Stimulated activated CD8-positive, alpha-beta memory T cell treated with anti-CD3 and anti-CD28 coated beads, Interleukin-2, amount 100 ng/mL, for 1 hour (primary cell): ENCODE measurements at places on chromosomes 7 and 10.
A peak's percentile ranks its signal among the peaks of the same experiment; 100 is the strongest.

- DNase-seq: no peak
Observed at GRCh38 chr7:69448071-69448470, 150.2 kb upstream of the AUTS2 start.

- DNase-seq: no peak
Observed at GRCh38 chr10:100516847-100517246, 2.8 kb downstream of the SEC31B start.

DNA sequence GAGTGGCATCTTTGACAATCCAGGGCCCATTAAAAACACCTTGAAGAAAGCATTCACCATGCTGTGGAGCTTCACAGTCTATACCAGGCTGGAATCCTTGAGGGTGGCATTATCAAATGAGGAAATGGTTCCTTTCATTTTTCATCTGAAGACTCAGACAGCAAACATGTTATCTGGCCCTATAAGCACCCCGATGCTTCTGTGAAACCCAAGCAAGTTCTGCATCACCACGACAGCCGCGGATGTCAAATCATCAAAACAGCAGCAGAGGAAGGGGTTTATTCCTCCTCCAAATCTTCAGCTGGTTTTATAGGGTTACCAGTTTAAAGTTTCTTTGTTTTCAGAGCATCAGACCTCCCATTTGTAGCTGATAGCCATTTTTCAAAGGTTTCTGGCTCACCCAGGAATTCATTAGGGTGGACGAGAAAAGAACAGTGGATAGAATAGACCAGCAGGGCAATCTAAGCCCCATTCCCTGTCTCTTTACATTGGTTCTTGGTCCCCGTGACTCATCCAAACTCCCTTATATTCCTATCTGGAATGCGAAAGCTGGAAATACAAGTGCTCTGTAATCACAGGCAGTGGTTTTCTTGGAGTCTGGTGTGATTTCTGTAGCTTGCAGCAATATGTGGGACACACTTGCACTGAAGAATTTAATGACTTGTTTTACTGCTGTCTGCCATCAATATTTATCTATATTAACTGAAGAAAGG lies 217.9 kb downstream of the SKAP2 start:
- DNase-seq: no peak

DNA sequence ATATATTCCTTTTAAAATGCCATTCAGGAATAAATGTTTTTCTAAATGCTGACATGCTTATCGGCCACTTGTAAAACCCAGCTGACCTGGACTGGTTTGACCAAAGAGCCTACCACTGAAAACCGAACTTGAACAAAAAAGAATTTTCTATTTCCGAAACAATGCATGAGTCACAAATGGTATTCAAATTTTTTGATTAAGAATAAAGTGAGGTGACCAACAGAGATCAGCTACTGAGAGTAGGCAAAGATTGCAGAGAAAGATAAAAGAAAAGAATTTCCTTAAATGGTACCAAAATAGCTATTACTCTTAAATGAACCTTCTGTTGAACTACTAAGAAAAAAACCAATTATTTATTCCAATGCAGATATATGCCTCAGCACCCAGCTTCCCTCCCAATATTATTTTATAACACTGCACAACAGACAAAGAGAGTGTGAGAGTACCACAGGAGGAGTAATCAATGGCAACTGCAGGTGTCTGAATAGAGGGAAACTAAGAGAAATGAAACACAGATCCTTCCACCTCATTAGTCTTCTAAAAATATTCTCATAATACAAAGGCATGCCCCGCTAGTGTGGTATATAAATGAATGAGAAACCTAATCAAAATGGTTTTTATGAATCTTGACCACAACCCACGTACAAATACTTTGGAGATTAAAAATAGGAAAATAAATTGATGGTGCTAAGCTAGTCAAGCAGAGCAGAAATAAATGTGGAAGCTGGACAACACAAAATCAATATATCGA lies 20.1 kb downstream of the OSBPL3 start:
- no peak for DNase-seq

GRCh38 chr7:40579401-40579800 lies 444.6 kb downstream of the SUGCT start:
- DNase-seq: no peak

DNA sequence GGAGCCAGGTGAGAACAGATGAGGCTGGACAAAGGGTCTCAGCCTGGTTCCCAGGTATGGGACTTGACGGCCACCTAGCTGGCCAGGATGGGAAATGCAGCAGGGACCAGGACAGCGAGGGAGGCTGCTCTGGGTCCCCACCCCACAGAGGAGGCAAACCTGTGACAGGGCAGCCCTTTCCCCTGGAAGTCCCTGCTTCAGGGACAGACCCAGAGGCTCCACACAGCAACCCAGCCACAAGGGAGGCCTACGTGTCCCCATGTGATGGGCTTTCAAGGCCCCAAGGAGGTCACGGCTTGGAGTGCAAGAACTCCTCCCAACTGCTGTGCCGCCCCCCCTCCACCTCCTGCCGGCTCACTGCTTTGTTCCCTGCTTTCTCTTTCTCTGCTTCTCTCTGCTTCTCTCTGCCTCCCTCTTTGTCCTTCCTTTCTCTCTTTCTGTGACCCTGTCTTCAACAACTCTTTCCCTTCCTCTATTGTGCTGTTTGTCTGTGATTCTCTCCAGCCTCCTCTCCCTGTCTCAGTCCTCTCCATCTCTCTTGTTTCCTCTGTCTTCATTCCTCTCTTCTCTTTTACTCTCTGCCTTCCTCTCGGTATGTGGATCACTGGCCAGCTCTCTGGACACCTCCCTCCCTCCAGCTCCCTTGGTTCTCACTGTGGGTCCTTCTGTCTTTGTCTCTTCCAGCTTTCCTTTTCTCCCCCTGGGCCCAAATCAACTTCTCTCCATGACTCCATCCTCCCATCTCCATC lies 9.6 kb upstream of the EIF5AL1 start:
- DNase-seq: no peak

DNA sequence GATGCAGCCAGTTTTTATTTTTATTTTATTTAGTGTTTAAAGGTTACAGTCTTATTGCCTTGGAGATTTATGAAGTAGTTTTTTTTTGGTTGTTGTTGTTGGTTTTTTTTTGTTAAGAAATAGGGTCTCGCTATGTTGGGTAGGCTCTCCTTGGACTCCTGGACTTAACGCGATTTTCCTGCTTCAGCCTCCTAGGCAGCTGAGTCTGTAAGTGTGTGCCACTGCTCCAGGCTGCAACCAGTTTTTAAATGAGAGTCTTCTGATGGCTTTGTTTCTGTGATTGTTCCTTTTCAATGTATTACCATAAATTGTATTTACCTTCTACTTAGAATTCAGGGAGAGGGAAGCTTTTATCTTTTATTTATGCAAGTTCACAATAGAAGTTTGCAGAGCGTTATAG lies 62.8 kb downstream of the BICC1 start:
- no peak for DNase-seq

DNA sequence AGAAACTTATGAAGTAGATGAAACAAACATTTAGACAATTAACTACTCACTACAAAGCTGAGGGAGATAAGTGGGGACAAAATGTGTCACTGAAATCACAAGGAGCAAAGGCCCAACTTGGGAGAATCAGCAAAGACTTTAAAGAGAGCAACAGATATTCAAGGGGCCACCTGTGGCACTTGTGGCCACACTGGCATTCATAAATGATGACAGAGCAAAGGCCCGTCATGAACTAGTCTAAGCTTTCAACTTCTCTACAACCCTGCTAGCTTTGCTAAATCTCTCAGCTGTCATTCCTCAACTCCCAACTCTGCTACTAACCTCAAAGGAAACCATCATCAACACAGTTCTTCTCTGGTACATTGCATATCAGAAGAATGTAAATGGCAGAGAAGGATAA lies 178.4 kb downstream of the CPEB3 start:
- DNase-seq: no peak

DNA sequence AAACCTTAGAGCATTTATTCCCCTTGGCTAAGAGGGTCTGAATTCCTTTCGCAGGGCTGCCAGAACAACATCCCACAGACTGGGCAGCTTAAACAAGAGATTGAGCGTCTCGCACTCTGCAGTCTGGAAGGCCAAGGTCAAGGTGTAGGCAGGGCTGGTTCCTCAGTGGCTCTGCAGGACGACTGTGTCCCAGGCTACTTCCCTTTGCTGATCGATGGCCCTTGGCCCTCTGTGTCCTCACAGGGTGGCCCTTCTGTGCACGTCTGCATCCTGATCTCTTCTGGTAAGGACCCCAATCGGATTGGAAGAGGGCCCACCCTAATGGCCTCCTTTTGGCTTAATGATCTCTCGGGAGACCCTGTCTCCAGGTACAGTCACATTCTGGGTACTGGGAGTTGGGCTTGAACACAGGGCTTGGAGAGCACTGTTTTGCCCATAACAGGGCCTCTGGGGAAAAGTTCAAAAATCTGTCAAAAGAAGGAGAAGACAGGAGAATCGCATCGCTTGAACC lies 35.1 kb upstream of the DNAJB6 start:
- DNase-seq: no peak

- no peak for DNase-seq
Observed at GRCh38 chr10:18221123-18221522, 80.9 kb downstream of the CACNB2 start.

GRCh38 chr7:142413280-142414000 lies 155.6 kb upstream of the PRSS58 start:
- DNase-seq: no peak

DNA sequence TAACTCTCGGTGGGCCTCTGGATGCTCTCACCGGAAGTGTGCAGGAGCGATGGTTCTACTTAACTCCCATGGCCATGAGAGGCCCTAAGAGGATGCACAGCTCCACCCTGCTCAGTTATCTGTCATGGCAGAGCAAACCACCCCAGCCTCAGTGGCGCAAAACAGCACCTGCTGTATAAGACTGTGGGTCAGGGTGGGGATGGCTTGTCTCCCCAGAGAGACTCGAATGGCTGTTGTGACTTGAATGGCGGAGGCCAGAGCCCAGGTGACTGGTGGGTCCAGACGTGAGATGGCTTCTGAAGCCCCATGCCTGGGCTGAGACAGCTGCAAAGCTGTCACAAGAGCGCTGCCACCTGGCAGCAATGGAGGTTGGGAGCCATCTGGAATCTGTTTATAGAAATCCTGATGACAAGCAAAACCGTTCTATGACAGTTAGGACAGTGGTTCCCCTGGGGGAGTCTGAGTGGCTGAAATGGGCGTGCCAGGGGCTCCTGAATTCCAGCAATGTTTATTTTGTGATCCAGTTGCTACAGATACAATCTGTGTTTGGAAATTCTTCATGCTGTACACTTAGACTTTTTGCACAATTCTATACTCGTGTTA lies 490.5 kb downstream of the TCERG1L start:
- DNase-seq: no peak

- DNase-seq: peak; percentile 64
Observed at GRCh38 chr10:71569775-71570588, 149.6 kb downstream of the C10orf105 start.

- no peak for DNase-seq
Observed at GRCh38 chr10:93186653-93187052, 113.0 kb downstream of the CYP26A1 start.

- no peak for DNase-seq
Observed at GRCh38 chr10:26436848-26437247, 1.3 kb upstream of the APBB1IP start.

DNA sequence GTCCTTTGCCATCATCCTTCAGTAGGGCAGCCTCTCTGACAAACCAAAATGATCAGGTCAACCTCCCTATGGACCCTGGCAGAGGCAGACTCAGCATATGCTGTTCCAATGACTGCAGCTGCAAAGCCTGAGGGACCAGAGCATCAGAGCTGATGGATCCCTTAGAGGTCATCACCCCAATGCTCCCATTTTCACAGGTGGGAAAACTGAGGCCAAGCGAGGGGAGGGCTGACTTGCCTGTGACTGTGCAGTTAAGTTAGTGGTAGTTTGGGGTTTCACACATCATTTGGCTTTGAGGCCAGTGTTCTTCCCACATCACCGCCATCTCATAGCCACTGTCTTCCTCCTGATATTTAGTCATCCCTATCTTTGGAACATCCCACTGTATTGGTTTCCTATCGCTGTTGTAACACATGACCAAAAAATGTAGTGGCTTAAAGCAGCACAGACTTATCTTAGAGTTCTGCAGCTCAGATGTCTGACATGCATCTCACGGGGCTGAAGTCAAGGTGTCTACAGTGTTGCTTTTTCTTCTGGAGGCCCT lies 69.3 kb upstream of the PDZD8 start:
- DNase-seq: no peak

DNA sequence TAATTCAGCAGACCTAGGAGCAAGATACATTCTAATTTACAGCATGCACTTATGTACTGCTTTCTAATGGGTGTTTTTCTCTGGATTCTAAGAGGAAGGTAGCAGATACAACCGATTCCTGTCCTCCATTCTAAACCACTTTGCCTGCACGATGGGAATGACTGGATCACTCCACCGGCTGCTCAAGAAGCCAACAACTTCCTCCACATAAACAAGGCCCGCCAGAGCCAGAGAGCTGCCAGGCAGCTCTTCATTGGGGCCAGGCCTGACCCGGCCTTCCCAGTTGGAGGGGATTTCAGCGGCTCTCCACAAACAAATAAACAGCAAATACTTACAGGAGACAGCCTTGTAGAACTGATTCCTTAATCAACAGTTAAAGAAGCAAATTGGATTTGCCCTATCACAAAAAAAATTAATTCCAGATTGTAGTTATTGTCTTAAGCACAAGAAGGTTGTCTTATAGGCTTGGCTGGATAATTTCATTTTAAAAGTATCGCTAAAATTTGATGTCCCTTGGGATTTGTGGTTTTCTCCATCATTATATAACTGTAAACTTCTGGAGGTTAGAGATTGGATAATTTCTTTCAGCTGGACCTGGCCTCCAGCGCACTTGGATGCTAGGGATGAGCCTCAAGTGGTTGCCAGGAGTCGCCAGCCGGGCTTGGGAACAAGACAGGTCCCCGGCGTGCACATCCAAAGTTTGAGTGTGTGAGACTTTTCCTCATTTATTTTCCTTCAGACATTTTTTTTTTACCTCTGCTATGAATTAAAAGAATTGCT lies 20.9 kb downstream of the EBF3 start:
- no peak for DNase-seq

- DNase-seq: no peak
Observed at GRCh38 chr10:93850031-93851015, 43.5 kb upstream of the SLC35G1 start.

- no peak for DNase-seq
Observed at GRCh38 chr7:42082144-42082543, 154.9 kb downstream of the GLI3 start.

DNA sequence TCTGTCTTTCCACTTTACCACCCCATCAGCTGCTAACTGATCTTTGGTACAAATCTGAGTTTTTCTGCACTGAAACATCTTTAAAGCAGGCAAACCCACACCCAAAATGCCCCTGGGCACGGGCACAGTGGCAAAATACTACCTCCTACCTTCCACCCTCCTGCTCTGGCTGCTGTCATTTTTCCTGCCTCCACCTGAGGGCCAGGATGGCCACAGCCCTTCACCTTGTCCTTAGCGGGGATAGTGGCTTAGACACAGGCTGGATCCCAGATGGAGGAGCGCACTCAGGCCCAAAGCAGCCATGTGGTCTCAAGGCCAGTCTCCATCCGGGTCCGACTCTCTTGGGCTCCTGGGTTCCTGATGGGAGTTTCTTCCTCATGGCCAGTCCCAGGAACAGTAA lies 98.3 kb downstream of the HIF1AN start:
- DNase-seq: no peak

DNA sequence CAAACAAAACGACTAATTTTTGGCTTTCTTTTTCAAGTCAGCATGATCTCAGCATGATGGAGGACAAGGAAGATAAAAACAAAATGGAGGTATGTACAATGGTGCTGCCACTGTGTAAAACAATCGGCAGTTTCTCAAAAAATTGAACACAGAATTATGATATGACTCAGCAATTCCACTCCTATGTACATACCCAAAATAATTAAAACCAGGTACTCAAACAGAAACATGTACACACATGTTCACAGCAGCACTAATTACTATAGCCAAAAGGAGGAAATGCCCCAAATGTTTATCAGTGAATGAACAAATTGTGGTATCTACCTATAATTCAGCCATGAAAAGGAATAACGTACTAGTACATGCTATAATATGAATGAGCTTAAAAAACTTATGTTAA lies 29.9 kb downstream of the SNX13 start:
- DNase-seq: no peak
